ENCODE measurements at places on chromosomes 16 and 17.

DNA sequence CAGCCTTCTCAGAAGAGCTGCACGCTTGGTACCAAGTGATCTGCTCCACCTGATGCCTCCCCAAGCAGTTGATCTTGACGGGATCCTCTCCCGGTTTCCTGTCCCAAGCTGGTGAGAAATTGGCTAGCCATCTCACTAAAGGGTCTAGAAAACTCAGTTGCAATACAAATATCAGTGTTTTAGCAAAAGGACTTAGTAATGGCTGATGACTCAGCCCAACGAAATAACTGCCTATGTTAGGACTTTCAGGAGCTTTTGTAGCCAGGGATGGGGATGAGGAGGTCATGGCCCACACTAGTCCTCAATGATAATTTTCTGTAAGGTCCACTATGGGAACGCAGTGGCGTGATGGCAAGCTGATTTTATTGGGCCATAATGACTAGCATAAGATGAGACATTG lies 23.3 kb upstream of the ENGASE start:
- no peak for DNase-seq

GRCh38 chr17:5516060-5516792 lies 29.9 kb downstream of the MIS12 start:
- DNase-seq: no peak

GRCh38 chr16:86559802-86560305 lies 4.8 kb upstream of the MTHFSD start:
- DNase-seq: no peak

GRCh38 chr17:16593356-16594102 lies 24.5 kb upstream of the ZNF287 start:
- no peak for DNase-seq

DNA sequence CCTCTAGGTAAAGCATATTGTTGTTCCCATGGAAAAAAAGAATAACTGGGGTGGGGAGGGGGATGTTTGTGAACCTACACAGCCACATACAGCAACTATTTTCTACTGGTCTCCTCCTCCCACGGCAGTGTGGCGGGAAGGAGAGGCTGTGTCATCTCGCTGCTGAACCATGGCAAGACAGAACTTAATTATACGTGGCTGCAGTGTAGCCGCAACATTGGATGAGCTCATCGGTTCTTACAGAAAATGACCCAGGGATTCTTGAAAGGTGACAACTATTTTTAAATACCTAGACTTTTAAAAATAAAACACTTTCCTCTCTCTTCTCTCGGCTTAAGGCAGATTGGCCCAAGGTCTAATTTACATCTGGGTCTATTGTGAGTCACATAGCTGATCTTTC lies 19.8 kb upstream of the TEKT3 start:
- no peak for DNase-seq

DNA sequence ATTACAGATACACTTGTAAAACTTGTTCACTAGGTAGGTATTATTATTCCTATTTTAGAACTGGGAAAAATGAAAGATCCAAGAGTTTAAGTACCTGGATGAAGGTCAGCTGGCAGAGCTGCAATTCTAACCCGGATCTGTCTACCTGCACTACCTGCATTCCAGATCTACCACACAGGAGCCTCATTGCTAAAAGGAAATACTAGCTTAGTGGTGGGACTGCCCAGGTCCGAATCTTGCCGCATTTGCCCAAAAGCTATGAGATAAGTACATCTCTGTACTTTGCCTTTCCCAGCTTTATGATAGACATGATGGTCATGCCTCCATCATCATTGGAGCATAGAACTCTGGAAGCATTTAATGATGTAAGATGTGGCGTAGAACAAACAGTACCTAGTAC lies 36.8 kb upstream of the TEKT3 start:
- DNase-seq: no peak

DNA sequence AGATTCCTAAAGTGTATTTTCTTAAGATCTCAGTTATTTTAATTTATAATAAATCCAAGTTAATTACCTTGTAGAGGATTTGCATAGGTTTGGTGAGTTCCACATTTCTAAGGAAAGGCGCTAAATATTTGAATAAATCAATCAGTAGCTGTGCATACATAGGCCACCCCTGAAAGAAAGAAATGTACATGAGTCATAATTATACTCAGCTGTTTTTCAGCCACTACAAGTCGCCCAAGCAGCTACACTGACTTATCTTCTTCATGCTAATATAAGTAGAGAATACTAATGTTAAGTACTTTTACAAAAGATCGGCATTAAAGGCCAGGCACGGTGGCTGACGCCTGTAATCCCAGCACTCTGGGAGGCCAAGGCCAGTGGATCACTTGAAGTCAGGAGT lies 14.9 kb downstream of the SETD6 start:
- no peak for DNase-seq
